ENCODE measurements at places on chromosomes 6 and 20.

DNA sequence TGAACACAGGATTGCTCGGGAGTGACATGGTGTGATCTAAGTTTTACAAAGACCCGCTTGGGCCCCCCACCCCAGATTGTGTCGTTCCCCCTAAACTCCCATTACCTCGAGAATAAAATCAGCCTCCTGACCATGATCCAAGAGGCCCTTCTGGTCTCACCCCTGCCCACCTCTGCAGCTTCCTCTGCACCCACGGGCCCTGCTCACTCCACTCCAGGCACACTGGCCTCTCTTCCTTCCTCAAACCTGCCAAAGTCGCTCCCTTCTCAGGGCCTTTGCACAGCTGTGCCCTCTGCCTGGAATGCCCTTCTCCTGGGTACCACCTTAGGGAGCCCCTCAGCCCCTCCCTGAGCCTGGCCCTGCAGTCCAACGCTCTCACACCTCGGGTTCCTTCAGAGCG is 17.9 kb downstream of the TGM2 start:
- DNase-seq: no peak

GRCh38 chr6:151007076-151007475 is 141.6 kb downstream of the MTHFD1L start:
- no peak for DNase-seq

GRCh38 chr6:65295812-65296211 is 411.2 kb downstream of the EYS start:
- no peak for DNase-seq

GRCh38 chr20:51385646-51386530 is 156.6 kb downstream of the NFATC2 start:
- DNase-seq: no peak

DNA sequence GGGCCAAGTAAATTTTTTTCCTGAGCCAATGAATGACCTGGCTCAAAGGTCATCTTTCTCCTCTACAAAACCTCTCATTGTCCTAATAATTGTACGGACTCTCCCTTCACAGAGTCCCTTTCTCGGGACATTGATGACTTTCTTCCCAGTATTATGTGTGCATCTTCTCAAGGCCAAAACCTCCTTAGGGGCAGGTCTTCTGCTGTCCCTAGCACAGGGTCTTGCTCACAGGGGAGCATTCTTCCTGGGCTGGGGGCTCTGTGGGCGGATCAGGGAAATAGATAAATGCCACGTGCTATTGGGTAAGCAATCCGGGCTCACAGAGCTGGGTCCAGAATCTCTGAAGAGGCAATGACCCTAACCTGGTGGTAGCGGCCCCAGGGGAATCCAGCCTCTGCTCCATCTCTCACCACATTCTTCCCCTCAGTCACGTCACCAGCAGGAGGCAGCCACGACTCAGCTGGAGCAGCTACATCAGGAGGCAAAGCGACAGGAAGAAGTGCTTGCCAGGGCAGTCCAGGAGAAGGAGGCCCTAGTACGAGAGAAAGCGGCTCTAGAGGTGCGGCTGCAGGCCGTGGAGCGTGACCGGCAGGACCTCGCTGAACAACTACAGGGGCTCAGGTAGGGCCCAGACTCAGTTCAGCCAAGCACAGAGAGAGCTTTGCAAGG is 23.5 kb downstream of the CEP250 start:
- no peak for DNase-seq

GRCh38 chr20:57320358-57320757 is 9.2 kb upstream of the SPO11 start:
- no peak for DNase-seq

DNA sequence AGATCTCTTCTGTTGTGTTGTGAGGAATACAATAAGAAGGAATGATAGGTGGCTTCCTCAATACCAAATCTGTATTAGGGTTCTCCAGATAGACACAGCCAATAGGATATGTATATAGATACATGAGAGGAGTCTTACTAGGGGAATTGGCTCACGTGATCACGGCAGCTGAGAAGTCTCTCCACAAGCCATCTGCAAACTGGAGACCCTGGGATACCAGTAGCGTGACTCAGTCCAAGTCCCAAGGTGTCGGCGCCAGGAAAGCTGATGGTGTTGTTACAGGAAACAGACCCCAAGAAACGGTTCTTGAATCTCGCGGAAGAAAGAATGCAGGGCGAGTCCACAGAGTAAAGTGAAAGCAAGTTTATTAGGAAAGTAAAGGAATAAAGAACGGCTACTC is 61.4 kb downstream of the SYTL3 start:
- DNase-seq: no peak

DNA sequence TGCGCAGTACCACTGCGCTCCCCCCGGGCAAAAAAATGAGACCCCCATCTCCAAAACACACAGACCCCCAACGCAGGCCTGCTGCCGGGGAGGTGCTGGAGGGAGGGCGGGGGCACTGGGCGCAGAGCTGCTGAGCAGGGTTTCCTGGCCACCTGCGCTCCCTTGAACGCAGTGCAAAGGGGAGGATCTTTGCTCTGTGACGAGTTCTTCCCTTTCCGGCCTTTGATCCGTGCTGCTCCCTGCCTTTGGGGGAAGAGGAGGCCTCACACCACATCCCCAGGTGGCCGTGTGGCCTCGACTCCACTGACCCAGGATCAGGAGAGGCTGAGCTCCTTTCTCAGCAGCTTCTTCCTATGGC is 8.9 kb upstream of the COL20A1 start:
- DNase-seq: no peak

GRCh38 chr20:38723848-38724625 is at the start of gene SLC32A1:
Gene SLC32A1 (plus strand): TSS chr20:38724486. CDS start chr20:38724725, 239 bp downstream.
- DNase-seq: peak; percentile 74

DNA sequence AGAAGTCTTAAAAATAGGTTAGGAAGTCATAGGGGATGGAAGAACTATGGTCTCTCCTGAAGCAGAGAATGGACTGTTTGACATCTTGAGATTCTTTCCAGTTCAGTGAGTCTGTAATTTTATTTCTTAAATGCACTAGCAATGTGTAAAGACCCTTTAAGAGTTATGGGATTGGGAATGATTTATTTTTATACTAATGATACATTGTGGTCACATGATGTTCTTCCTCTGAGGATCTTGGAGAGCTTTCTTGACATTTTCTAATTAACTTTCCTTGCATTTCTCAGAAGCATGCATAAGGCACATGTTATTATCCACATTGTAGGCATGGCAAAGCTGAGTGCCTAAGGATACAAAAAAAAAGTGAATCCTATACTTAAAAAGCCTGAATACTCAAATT is 507.6 kb upstream of the NRSN1 start:
- DNase-seq: no peak

- DNase-seq: no peak
Measured at GRCh38 chr6:92125681-92126080, 1293.7 kb downstream of the EPHA7 start.

DNA sequence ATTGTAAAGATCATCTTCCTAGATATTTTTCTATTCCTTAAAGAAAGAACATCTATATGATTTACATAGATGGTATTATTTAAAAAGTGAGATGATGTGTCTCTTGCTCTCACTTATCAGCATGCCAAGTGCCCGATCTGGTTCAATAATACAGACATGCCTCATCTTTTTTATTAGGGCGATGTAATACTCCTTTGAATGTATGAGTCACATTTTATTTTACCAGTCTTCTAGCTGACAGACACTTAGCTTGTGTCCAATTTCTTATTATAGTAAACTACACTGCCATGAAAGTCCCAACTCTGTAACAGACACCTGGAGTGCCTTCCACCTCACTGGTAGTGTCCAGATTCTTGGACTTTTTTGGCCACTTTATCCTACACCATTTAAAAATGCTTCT is 586.6 kb upstream of the BTBD3 start:
- no peak for DNase-seq

- DNase-seq: no peak
Measured at GRCh38 chr20:58987790-58988564, 6.9 kb downstream of the NELFCD start.

Measured in NCI-H1436 (cell line).